ENCODE measurements at places on chromosomes 2 and 18.

- DNase-seq = no peak
These were observed 262.8 kb downstream of the FBXO15 start for GRCh38 chr18:73884868-73885267.

DNA sequence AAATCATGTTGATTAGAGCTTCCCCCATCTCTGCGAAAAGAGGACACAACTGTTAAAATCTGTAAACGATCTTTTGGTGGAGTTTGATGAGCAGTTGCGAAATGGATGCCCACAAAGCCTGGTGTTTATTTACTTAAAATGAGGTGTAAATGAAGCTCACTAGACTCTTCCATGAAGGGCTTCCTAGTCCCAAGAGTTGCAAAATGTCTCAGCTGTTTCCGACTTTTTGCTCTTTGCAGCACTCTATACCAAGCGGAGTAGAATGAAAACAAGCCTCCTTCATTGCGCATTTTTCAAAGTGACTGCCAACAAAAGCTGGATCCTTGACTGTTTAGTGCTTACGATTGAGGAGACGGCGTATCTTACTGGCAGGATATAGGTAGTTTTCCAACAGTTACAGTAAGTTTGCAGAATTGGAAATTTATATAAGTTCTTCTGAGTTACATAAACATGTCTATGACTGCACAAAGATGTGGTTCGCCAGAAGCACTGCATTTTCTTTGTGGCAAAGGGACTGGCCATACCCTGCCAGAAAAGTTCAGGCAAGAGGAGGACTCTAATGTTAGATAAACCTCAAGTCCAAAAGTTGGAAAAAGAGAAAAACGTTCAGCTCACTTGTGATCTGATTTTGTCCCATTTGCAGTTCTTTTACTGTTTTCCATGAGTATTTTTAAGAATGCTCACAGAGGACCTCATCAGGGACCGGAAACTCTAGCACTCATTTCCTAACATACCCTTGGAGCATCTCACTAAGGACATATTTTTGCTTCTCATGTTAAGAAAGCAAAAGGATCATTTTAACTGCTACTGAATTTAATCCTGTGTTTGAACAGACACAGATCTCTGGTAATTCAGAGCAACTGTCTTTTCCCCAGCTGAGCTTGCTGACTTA, 42.7 kb downstream of the COLEC12 start:
- no peak for DNase-seq

GRCh38 chr2:12014088-12014960, 267.9 kb downstream of the LPIN1 start:
- no peak for DNase-seq

DNA sequence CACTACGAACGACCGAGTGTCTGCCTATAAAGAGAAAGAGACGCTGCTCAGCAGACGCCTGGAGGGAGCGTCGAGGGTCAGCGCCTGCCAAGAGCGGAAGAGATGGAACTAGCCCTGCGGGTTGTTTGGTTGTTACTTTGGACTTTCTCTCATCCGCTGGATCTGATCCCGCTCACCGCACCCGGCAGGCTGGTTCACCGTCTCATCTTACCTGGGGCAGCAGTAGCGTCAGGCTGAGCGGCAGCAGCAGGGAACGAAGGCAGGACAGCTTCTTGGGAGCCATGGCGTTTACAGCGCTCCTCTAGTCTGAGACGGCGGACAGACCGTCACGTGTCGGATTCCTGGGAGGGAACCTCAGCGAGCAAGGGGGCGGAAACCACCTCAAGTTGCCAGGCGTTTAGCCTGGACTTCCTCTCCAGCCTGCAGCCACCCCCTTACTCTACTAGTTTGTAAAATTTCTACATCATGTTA, 1.9 kb downstream of the GLB1L start:
- no peak for DNase-seq

- no peak for DNase-seq
These were observed 42.7 kb upstream of the ALPP start for GRCh38 chr2:232335859-232336215.

GRCh38 chr2:46548103-46548486, 68.7 kb downstream of the TMEM247 start:
- no peak for DNase-seq

GRCh38 chr2:157085522-157085921, 172.0 kb upstream of the GALNT5 start:
- no peak for DNase-seq

GRCh38 chr18:77650799-77651385, 401.2 kb downstream of the GALR1 start:
- peak; percentile 32 for DNase-seq

GRCh38 chr2:213688133-213688532, 403.9 kb downstream of the SPAG16 start:
- DNase-seq = no peak

DNA sequence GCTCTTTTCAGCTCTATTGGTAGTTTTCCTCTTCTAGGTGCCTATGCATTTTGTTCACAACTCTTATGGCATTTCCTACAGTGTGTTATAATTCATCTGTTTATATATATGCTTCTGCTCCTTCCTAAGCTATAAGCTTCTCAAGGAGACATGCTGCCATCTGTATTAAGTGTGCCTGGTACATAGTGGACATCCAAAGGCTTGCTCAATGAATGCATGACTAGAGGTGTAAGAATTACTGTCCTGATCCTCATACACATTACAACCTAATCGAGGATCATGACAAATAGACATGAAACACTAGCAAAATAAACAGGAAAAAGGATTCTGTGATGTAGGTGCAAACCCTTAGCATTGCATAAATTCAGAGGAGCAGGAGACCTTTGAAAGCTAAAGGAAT, 50.2 kb downstream of the CDC42EP3 start:
- DNase-seq = no peak

DNA sequence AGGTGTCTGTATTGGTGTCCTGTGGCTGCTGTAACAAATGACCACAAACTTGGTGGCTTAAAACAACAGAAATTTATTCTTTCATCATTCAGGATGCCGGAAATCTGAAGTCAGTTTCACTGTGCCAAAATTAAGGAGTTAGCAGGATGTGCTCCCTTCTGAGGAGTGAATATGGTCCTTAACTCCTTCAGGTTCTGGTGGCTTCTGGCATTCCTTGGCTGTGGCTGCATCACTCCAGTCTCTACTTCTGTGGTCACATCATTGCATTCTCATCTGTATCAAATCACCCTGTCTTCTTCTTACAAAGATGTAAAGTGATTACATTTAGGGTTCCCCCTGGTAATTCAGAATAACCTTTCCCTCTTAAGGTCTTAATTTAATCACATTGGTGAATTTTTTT, 12.6 kb downstream of the GPD2 start:
- DNase-seq = no peak

GRCh38 chr2:26191316-26192159, 18.6 kb downstream of the GAREM2 start:
- DNase-seq = no peak

GRCh38 chr18:45837283-45838070, 12.0 kb downstream of the SIGLEC15 start:
- peak; percentile 58 for DNase-seq

DNA sequence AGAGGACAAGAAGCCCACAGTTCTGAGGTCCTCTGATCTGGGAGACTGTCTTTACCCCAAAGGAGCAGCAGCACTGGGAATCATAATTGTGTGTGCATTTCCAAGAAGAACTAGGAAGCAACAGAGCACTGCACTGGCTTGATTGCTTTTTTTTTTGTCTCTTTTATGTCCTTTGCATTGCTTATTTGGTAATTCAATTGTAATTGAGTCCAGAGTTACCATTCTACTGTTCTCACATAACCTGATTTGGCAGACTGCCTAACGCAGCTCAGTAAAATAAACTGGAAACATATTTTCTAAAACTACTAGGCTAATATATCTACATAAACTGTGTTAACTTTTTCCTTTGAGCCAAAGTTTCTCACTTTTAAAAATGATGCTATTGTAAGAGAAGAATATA, 190.3 kb upstream of the SLC8A1 start:
- no peak for DNase-seq

DNA sequence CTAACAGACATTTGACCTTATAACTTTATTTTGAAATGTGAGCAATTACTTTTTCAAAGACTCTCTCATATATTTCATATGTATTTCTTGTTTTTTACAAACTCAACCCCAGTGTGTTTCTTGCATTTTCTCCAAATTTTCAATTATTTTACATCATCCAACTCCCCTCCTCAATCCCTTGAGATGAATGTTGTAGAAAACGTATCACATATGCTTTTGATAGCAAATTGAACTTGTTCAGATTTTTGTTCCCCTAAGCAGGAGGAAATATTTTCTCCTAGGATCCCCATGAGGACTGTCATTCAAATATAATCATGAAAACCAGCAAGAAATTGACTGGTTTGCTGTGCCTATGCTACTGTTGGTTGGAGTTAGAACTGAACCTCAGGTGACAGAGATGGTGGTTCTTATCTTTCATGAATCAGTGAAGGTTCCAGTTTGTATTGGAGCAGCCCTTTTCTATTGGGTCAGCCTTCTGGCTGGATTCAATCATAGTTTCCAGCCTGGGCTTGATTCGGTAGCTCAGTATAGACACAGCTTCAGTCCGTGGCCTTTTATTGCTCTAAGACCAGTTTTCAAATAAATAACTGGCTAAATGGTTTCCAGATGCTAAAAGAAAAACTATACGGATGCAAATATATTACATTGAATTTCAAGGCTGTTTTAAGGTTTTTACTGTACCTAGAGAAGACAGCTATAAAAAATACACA, 591.0 kb downstream of the EPHA4 start:
- DNase-seq = no peak

DNA sequence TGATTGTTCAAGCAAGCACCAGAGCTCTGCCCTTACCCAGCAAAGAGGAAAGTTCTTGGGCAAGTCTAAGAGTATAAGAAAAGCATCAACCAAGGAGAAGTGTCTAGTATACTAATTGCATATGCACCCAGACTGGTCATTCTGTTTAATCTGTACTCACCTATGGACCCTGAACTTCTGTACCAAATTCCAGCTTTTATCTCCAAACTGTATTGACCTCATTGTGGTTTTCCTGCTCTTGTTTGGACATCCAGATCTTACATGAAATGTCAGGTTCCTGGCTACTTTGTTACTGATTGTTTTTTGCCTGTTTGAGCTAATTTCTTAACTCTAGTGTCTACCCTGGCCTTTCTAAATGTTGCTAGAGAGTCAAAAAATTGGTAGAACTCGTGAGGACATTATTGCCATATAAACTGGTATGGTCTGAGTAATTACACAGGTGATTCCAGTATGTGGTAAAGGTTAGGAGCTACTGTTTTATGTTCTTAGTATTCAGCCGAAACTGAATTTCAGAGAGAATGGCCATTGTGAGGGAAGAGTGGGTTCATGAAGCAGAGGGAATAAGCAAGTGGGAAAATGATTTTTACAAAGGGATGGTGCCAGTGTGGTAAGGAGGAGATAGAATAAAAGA, 146.3 kb downstream of the HNMT start:
- DNase-seq = no peak

GRCh38 chr2:197131558-197131855, 179.1 kb downstream of the ANKRD44 start:
- no peak for DNase-seq

DNA sequence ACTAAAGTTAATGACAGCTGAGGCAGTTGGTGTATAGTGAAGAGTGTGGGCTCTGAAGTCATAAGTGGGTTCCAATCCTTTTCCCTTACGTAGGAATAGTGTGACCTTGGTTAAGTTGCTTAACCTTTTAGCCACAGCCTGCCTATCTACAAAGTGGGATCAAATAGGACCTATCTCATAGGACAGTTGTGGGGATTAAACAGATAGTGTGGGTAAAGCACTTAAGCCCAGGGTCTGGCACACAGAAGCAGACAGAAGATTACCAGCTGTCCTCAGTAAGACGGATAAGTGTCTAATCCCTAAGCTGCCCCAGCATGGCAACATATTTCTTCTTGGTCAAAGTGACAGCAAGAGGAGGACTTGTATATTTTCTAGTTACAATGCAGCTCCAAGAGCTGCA, 28.2 kb downstream of the UBE2F start:
- DNase-seq = no peak

- DNase-seq = no peak
These were observed 24.1 kb upstream of the TNS1 start for GRCh38 chr2:218026676-218027425.

DNA sequence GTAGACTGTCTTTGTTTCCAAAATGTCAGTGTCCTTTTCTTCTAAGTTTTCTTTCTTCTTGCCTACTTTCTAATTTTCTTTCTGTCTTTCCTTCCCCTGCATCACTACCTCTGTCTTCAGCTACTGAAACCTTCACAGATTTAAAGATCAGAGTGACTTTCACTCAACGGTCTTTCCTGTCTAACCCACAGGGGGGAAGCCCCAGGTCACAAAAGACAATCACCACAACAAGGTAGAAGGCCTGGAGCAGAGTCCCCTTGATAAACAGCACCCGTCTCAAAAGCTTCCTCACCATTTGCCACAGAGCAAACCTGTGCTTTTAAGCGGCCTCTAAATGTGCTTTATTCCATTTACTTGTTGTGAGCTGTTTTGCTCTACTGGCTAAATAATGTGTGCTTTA, 665.4 kb downstream of the BCL11A start:
- no peak for DNase-seq

DNA sequence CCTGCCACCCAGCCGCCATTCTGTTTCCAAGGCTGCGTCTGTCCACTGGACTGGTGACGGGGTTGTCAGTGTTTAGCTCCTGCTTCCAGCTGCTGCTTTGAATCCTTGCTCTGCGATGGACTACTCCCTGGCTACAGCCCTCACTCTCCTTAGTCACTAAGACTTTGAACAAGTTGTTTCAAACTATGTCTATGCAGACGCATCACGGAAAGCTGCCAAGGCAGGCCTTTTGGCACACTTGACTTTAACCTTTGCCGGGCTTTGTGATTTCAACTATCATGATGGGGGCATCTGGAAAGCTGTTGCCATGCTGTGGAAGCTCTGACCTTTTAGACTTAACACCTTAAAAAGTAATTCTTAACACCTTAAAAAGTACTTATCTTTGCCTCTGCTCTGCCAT, 54.4 kb downstream of the PDE11A start:
- DNase-seq = no peak

DNA sequence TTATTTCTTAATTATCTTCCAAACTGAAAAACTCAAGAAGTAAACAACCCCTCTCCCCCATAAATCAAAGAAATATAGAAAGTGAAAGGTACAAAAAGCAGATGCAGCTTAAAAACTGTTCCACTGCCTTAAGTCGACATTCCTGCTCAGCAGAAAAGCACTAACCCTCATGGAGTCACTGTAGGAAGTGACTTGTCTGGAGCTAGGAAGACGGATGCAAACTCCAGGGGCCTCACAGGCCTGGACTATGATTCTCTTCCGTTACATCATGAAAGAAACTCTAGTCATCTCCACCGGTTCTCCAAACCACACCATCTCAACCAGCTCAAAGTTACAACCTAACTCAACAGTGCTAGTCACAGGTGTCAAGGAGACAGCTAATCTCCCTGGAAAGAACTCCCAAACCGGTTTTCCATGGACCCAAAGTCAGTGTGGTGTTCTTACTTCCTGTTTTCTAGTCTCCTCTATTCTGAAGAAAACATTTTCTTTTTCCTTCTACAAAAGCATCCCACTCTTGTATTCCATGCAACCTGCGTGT, 128.4 kb downstream of the PIEZO2 start:
- DNase-seq = no peak
